Activated CD4-positive, alpha-beta T cell treated with anti-CD3 and anti-CD28 coated beads, Interleukin-2, amount 10 ng/mL, durations not matched to agents 24 days and 14 days (primary cell): ENCODE measurements at places on chromosomes 2 and 18. TPM values are rescaled to one million over a fixed set of nuclear protein-coding genes. Genes with fewer than 3 reads are reported as not detected.

The TXNDC2 gene
- total RNA-seq: not detected in 2 replicates

The DYNAP gene
- total RNA-seq: not detected in 2 replicates

The BIN1 gene
- 38.3 and 39.7 TPM in 2 replicates for total RNA-seq

The RNF125 gene
- 32.6 and 35.0 TPM in 2 replicates for total RNA-seq

DNA sequence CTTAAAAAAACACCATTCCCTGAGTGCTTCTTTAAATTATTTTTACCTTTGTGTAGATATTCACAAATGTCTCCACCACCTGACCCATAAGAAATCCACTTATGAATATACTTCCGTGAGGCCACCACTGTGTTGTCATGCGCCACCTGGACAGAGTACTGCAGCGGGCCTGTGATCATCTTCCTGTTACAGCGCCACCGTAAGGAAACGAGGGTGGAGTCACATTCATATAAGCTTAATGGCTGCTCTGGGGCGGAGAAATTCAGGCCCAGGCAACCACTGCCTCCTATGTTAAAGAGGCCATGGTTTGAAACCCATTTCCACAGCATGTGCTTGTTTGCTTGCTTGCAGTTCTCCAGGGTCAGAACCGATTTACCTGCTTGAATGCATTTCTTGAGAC is 17.7 kb downstream of the PLA2R1 start:
- no peak for DNase-seq

DNA sequence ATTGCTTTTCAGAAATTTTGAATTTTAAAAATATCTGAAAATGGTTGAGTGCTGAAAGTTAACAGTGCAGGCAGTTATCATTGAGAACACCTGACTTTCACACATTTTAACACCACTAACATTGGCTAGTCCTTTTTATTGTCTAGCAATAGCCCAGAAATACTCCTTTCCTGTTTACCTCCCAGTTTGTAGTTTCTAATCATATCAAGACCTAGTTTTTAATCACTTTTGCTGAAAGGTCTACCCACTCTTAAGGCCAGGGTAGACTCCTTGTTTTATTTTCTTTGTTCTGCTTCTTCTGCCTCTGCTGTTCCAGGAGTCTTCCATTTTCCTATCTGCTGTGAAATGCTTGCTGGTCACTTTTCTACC is 72.1 kb downstream of the UBE2E3 start:
- DNase-seq: no peak

DNA sequence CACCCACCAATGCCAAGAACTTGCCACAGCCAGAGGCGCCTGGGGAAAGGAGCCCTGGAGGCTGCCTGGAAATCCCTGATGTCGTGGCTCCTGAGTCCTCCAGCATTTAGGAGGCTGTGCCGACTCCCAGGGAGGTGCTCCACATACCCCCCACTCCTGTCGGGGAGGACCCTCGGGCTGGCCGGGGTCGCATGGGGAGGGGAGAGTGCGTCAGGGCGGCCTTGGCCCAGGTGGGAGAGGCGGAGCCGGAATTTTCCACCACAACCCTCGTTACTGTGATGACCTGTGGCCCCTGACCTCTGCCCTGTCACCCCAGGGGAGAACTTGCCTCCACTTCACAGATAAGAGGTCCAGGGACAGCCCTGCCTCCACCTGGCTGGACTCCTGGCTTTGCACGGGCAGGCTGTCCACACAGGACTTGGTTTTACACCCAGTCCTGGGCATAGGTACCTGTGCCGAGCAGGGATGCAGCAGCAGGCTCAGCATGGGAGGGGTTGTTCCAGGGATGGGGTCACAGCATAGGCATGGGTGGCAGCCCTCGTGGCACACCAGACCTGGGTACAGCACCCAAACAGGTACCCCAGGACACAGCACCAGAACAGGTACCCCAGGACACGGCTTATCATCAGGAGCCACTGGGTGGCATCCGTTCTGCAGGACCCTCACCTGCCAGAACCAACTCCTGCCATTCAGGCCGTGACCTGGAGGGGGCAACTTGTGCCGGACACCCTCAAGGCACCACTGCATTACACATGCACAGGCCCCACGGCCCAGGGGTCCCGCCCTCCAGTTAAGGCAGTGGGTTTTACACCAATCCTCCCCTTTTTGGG is 12.3 kb upstream of the AGXT start:
- DNase-seq: no peak

DNA sequence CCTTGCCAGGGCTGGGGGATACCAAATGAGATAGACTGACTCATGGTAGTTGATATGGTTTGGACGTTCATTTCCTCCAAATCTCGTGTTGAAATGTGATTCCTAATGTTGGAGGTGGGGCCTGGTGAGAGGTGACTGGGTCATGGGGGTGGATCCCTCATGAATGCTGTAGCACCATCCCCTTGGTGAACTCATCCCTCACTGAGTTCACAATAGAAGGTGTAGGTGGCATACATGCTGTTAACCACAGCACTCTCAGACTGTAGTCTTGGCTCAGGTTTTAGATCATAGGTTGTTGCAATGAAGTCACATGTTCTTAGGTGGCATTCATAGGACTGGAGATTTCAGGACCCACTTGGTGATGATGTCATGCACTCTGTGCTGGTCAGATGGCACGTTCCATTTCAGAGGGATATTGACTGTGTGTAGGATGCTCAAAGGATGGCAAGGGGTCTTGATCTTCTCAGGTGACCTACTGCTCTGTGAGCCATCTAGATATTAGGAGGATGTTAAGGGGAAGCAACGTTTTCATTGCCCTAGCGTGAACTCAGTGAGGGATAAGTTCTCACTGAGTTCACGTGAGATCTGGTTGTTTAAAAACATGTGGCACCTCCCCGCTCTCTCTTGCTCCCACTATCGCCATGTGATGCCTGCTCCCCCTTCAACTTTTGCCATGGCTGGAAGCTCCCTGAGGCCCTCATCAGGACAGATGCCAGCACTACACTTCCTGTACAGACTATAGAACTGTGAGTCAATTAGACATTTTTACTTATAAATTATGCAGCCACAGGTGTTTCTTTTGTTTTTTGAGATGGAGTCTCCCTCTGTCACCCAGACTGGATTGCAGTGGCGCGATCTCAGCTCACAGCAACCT is 73.8 kb upstream of the ACAA2 start:
- no peak for DNase-seq
